NCI-H187 treated with DMSO at 0.1 percent for 48 hours (cell line): ENCODE measurements at places on chromosomes 2 and 18.

DNA sequence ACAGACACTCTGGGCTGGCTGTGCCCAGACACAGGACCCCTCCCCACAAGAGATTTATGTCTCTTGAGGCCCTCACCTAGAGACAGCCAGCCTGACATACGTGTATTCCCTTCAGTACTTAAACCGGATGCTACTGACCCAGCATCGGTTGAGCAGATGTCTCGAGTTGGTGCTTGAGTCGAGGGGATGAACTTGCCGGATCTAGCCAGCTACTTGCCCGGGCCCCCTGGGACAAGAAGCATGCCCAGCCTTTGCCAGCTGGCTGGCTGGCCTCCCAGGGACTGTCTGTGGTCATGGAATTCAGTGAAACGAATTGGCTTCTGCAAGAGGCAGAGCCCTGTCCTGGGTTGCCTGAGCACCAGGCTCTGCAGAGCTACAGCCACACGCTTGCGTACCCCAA, 36.0 kb downstream of the DNMT3A start:
- peak; percentile 94 for DNase-seq

GRCh38 chr2:212941361-212941760, 210.1 kb downstream of the IKZF2 start:
- no peak for DNase-seq

GRCh38 chr2:232088771-232089170, 127.3 kb downstream of the DIS3L2 start:
- no peak for DNase-seq

DNA sequence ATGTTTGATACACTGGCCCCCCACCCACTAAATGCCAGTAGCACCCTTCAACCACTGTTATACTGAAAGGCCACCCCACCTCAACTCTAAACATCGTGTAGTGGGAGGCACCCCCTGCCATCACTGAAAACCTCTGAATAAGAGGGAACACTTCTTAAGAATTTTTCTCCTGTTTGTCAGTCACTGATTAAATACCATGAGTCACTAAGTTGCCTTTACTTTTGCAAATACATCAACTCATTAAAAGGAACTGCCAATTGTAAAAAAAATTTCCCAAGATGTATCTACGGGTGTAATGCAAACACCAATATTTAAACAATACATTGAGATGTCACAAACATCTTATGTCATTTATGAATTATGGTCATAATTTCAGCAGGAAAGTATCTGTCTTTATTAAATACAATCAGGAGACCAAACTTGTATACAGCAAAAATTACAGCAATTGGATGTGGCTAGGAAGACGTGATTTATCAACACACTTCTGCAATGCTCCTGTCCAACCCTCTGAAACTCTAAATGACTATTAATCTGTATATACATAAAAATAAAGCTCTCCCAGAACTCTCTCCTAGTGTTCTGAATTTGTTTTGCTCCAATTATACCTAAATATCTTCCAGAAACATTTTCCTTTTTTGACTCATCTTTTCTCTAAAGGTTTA, 144.1 kb upstream of the STK17B start:
- no peak for DNase-seq

GRCh38 chr2:165793779-165794535, at the start of gene GALNT3:
TSS of gene GALNT3 (minus strand) at chr2:165794247. CDS start at chr2:165770700, 23,547 bp downstream.
- peak; percentile 55 for DNase-seq

GRCh38 chr18:24683925-24684324, 223.5 kb downstream of the HRH4 start:
- no peak for DNase-seq

DNA sequence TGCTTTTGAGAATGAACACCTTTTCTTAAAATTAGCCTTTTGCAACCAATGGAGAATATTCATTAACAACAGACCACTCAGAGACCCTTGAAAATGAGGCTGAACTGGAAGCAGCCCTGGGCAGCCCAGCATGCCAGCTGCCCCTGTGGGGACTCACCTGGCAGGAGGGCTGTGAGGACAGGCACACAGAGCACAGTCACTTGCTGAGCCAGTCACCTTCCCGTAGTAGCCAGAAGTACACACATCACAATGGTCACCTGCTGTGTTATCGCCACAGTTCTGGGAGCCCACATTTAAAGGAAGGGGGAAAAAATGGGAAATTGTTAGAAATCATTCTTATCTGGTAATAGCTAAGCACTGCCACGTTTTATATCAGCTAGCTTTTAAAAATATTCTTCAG, 115.5 kb downstream of the LAMA1 start:
- no peak for DNase-seq

GRCh38 chr2:232772531-232772930, 3.8 kb downstream of the KCNJ13 start:
- no peak for DNase-seq

- DNase-seq: no peak
Observed at GRCh38 chr2:42796427-42797248, 4.3 kb upstream of the HAAO start.

DNA sequence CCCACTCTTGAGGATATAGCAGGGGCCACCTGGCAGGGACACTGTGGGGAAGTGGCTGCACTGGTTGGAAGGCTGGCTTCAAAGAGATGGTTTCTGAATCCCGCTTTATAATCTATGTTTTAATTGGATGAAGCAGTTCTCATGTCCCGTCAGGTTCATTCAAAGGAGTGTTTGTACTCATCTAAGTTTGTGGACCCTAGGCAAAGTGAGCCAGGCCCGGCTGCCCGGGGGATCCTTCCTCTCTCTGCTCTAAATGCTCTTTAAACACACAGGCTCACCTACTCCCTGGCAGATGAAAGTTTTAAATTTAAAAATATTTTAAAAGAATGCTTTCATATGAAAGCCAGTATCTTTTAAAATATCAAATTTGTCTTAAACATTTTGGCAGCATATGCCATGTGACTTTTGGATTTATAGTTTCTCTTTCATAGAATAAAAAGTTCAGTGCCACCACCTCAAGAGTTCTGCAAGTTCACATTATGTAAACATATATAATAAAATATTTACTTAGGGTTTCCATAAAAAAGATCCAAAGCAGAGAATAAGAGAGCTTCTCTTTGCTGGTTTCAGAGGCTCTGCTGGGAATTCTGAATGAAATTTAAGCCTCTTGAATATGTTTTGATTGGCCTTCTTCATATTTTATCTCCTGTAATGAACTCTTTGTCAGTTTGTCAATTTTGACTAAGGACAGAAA, 143.5 kb upstream of the ALPP start:
- DNase-seq: no peak

DNA sequence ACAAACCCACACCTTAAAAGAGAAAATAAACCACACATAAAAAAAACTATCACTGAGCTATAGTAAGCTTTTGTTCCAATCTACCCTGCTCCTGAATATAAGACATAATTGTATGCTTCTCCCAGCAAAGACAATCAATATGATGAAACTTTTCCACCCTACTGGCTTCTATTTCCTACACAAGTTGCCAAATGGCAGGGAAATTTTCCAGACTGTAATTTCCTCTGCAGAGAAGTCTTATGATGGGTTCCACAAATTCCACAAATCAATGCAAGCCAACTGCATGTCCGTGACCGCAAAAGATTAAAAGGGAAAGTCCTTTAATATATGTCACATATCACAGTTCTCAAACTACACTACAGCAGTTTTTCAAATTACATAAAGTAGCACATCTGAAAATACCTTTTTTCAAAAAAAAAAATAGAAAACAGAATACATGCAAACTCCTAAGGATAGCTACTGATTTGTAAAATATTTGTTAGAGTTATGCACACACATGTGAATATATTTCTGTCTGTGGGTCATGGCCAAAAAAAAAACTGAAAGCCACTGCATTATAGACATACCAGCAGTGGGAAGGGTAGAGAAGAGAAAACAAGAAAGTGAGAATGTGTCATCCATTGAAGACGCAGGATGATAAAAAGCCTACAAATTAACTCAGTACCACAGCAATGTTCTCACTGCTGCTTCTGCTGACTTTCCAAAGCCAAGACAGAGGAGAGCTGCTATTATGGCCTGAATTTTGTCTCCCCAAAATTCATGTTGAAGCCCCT, 61.4 kb downstream of the RPL31 start:
- DNase-seq: no peak

GRCh38 chr2:95685513-95685912, 93.7 kb downstream of the TRIM43 start:
- DNase-seq: no peak

DNA sequence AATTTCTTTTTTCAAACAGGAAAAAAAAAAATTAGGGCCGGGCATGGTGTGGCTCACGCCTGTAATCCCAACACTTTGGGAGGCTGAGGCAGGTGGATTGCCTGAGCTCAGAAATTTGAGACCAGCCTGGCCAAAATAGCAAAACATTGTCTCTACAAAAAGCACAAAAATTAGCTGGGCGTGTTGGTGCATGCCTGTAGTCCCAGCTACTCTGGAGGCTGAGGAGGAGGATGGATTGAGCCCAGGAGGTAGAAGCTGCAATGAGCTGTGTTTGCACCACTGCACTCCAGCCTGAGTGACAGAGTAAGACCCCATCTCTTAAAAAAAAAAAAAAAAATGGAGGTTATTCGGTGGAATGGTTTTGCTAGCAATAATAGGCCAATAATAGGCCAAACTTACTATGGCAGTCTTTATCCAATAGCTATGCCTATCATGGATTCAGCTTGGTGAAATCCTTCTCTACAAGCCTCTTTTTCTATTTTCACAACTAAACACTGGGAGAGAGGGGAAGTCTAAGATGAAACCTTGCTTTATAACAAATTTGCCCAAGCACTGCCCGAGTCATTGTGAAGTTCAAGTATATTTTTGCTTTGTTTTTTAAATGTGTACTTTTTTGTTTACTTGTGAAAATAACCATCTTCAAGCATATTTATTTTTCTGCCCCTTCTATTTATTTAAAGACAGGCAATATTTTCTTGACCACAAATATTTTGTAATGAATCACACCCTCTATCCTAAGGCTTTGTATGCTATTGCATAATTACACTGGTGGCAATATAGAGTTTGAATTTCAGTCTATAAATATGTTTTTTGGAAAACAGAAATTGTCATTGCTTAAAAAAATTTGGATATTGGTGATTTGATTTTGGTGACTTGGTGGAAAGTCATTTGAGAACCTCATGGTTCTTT, 20.0 kb upstream of the KYNU start:
- DNase-seq: no peak

- no peak for DNase-seq
Observed at GRCh38 chr18:69518989-69519388, 118.3 kb downstream of the DOK6 start.
